ENCODE measurements at places on chromosomes 16 and 17.
A peak's percentile ranks its signal among the peaks of the same experiment; 100 is the strongest.

- peak; percentile 45 for DNase-seq
Observed at GRCh38 chr17:4498461-4499397, at the start of gene SPNS2. SPNS2 (plus strand) TSS chr17:4498881; CDS start chr17:4499048, 167 bp downstream.

- DNase-seq, result peak; percentile 97
Observed at GRCh38 chr17:75033346-75034235, 13.2 kb downstream of the ATP5PD start.

DNA sequence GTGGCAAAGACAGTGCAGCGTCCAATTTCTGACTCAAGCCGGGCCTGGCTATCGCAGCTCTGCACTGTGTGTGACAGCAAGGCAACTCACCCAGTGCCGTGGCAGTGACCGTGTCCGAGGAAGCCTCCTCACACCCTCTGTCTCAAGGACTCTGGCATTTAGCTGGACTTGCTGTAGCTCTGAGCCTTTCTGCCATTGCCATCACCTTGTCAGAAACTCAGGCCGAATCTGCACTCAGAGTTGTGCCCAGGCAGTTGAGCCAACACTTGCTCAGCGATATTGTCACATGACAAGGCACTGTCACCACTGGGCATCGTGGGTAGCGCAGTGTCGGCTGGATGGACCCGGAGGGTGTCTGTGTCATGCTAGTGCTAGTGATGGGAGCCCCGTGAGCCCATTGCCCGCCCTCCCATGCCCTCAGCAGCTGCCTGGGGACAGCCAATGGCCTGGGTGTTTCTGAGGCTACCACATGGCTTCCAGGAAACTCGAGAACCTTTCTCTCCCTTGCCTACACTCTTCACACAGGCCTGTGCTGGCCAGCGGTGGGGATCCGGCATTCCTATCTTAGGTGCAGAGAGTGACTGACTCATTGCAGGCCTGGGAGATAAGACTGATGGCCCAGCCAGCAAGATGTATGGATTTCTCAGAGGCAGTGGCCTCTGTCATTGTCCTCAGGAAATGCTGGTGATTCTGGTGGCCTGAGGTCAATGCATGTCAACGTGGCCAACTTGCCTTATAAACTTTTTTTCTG, 22.1 kb upstream of the STH start:
- DNase-seq, result no peak

DNA sequence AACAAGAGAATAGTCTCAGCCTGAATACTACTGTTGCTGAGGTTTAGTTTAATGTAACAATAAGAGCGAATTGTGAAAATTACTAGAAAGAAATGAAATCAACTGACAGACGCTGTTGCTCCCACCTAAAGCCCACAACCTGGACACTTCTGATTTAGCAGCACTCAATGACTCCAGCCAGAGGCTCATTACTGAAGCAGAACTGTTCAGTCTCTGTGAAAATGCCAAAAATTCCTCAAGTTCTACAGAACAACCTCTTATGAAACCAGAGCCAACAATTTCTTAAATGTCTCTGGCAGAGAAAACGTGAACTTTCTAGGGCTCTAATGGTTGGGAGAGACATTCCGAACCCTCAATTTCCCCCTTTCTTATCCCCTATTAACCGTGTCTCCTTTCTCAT, 9.9 kb downstream of the PSME3IP1 start:
- DNase-seq, result no peak

GRCh38 chr16:85042606-85043005, 15.0 kb downstream of the KIAA0513 start:
- no peak for DNase-seq

- no peak for DNase-seq
Observed at GRCh38 chr17:49667854-49668253, 10.0 kb downstream of the SPOP start.

- DNase-seq, result no peak
Observed at GRCh38 chr17:73820686-73821448, 176.6 kb upstream of the SDK2 start.

DNA sequence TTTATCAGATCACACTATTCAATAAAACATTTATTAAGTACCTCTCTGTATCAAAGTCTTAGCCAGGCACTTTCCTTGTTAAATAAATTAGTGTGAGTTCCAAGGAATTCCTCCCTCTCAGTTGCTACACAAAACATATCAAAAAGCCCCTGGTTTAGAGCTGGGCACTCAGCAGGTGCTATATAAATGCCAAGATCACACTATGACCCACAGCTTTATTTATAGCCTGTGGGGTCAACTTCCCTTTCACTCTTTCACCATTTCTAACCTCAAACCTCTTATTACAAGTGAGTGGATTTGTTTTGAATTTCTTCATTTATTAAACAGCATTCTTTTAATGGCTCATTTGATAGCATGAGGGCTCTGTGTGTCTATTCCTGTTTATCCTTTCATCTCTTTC, 112.6 kb upstream of the MPHOSPH6 start:
- DNase-seq, result no peak

- DNase-seq, result no peak
Observed at GRCh38 chr17:81839301-81839700, 4.5 kb upstream of the PPP1R27 start.

- DNase-seq, result no peak
Observed at GRCh38 chr17:50871898-50872297, 5.7 kb upstream of the TOB1 start.

DNA sequence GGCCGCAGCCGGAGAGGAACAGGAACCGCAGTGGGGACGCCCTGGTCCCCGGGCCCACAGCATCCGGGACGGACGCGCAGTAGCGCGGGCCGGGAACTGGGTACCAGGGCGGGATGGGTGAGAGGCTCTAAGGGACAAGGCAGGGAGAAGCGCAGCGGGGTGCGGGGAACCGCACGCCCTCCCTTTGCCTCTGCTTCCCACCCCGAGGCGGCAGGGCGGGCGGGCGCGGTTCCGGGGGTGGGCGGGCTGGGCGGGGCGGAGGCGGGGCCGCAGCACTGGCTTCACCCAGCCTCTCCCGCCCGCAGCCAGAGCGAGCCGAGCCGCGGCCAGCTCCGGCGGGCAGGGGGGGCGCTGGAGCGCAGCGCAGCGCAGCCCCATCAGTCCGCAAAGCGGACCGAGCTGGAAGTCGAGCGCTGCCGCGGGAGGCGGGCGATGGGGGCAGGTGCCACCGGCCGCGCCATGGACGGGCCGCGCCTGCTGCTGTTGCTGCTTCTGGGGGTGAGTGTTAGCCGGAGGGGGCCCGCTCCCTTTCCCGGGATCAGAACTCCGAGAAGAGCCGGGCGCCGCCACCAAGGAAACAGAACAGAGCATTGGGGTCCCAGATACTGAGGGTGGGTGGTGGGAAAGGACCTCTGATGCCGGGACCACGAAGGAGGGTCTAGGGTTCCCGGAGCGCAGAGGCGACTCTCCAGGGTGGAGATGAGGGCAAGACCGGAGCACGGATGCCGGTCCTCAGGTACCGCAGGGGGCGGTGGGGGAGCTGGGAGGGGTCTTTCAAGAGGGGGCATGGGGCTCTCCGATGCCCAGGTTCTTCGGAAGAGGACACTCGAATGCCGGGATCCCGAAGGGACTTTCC, at the start of gene NGFR:
TSS of gene NGFR (plus strand) at position 308 of the 856 bp plus-strand sequence. CDS start at position 433, 125 bp downstream.
- DNase-seq, result no peak

- DNase-seq, result no peak
Observed at GRCh38 chr17:77330602-77331081, 189.9 kb downstream of the SEC14L1 start.

GRCh38 chr16:84293406-84293805, 1.3 kb upstream of the WFDC1 start:
- no peak for DNase-seq

DNA sequence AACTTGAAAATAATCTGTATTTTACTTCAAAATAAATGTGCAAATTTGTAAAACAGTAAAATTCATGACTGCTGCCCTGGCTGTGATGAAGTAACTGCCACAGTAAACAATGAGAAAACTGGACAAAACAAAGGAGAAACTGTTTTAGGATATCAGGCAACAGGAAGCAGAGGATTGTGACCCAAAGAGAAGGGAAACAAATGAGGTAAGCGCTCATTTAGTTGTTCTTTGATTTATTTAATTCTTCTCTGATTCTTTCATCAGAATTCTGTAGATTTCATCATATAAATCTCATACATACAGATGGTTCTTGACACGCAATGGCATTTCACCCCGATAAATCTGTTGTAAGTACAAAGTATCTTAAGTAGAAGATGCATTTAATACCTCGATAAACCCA, 198.1 kb upstream of the AXIN2 start:
- DNase-seq, result no peak

DNA sequence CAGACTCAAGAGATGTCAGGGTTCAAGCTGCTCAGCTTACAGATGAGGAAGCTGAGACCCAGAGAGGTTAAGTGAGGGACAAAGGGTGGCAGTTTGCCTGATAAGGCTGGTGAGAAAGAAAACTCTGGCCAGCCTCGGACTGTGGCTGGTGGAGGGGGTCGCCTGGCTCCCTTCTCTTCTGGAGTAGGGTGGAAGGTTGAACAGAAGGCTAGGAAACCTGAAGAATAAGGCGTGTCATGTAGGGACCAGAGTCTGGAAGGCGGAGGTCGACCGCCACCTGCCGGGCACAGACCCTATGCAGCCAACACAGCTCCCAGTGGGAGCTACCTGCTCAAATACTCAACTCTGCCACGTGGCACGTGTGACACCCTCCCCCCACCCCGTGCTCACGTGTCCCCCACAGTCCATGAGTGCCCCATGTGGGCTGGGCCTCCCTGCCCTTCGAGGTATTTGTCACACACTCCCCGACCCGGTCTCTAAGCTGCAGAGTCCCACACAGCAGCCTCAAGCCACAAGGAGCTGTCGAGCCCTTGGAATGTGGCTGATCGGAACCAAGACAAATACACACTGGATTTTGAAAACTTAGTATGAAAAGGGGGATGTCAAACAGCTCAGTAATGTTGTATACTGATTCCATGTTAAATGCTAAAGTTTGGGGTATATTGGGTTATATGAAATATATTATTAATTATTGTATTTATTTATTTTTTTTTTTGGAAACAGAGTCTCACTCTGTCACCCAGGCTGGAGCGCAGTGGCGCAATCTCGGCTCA, 11.8 kb downstream of the HID1 start:
- no peak for DNase-seq
